Stimulated activated CD4-positive, alpha-beta T cell treated with anti-CD3 and anti-CD28 coated beads, Interleukin-1b, Interleukin-23, amount 100 ng/mL, for 1 hour (primary cell): ENCODE measurements at places on chromosomes 6 and 20.

GRCh38 chr6:147201885-147202515 is 2.2 kb upstream of the STXBP5 start:
- no peak for DNase-seq

DNA sequence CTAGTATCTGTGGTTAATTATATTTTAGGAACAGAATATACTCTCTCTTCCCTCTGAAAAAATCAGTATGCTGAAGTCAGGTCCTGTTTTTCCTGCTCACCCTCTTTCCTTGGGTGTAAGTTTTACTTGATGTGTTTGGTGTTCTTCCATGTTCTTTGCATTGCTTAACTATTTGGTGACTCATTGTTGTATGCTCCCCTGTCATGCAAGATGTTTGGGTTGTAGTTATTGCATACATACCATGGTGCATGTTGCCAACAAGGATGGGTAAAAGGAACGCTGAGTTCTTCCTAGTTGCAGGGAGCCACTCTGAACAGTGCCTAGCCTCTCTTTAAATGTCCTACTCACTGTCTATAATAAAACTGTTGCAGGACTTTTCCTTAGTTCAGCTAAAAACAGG is 207.9 kb upstream of the LAMP5 start:
- no peak for DNase-seq

GRCh38 chr6:111664565-111665030 is 58.9 kb upstream of the TRAF3IP2 start:
- DNase-seq, result no peak

GRCh38 chr6:32785781-32786533 is 22.6 kb upstream of the HLA-DQB2 start:
- no peak for DNase-seq

DNA sequence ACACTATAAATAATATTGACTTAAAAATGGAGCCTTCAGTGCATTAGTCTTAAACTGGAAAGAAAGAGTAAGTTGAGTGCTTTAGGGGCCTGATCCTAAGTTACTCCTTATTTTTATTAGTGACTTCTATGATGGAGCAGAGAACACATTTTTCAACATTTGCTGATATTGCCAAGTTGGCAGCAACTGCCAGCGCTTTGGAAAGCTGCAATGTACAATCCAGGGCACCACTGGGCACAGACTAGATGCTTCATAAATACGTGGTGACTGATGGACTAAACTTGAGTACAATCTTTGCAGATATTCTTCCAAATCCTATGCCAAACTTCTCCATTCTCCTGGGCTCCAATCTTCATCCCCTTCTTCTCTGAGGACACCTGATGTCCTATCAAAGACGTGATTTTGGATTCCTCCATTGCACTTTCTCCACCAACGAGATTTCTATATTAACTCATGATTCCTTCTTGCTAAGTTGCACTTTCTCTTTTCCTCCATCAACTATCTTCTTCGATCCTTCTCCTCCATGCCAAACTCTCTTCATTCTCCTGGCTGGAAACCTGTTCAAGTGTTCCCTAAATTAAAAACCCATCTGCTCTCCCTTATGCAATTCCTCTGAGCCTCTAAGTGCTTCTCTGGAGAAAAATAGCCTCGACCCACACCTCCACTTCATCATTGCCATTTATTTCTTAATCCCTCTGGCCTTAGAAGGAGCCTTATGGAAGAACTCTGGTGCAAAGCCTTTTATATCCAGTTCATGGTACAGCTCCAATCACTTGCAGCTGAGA is 28.5 kb upstream of the PAK5 start:
- no peak for DNase-seq

- DNase-seq, result no peak
Measured at GRCh38 chr20:14116037-14116436, 120.7 kb downstream of the MACROD2 start.

DNA sequence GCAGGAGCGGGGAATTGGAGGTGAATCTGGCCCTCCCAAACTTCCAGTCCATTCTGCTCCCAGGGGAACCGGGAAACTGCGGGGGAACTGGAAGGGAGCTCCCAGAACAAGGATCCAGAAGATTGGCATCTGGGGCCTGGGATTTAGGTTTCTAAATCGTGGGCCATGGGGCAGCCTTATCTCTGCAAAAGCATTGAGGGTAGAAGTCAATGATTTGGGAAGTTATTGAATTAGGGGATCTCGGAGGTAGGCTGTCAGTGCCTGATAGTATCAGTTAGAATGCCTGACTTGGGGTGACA is 45.1 kb downstream of the HNF4A start:
- DNase-seq, result no peak

DNA sequence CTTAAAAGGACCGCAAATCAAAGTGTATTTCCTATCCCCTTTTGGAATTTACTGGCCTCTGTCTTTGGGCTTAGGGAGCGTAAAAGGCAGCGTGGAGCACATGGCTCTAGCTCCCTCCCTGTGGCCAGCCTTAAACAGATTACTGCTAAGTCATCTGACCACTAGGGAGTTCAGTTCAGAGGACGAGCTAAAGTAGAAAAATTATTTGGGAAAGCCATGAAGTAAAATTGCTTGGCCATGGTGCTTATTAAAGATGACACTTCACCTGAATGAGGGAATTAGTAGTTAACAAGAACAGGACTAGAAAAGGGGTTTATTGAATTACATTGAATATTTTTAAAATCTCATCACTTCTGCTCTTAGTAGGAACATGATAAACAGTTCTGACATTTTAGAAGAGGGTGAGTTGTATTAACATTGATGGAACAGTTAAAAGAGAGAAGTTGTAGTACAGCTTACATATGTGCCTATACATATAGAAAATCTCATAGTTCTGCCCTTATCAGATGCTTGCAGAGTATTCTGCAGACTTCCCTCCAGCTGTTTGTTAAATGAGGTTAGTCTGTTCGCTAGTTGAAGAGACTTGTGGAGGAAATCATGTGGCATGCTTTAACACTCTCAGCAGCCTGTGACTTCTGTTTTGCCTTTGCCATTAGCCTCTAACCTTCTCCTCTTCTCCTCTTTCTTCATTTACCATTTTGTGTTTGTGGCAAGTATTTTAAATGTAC is 31.2 kb upstream of the MAPK13 start:
- no peak for DNase-seq

DNA sequence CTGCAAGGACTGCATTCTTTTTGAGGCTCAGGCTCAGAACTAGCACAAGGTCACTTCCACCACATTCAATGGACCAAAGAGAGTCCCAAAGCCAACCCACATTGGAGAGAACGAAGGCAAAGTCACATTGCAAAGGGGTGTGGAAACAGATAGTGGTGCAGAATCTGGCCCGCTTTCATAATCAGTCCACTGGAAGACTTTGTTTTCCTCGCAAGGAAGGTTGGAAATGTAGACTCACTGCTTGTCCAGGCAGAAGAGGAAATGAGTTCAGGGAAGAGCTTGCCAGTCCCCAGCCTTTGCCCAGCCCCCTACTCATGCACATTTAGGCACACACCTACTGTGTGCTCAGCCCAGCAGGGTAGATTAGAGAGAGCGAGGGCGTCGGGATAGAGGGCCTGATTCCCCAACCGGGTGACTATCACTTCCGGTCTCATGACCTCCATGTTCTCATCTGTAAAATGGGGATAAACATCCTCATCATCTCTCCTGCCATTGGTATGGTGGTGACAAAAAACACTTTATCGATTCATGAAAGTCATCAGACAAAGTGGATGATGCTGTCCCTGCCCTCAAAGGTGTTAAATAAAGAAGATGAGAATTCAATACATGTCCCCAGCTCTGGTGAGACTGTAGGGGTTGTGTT is 24.3 kb upstream of the CCN5 start:
- no peak for DNase-seq

DNA sequence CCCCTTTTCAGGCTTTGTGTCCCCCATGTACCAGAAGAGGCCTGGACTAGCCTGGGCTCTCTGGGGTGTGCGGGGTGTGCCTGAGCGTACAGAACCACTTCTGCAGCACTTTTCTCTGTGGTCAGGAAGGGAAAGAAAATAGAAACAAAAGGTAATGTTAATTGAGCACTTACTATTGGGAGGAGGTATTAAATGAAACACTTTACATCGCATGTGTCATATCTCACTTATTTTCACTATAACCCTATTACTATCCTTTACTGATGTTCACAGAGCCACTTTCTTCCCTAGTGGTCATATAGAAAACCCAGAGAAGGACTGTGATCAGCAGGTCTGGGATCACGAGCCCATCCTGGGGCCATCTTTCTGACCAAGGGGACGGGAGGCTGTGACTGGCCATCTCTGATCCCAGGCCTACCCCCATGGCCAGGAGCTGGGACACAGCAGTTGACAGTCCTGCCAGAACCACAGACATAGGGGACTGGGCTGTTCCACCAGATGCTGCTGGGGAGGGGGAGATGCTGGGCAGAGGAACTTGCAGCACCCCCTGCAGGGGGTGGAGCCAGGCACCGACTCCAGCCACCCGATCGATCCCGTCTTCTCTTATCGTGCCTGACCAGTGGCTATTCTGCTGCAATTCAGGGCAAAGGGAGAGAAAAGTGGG is 107.6 kb downstream of the VEGFA start:
- DNase-seq, result no peak
